ENCODE measurements at places on chromosomes 7 and 10. TPM values are rescaled to one million over a fixed set of nuclear protein-coding genes. Genes with fewer than 3 reads are reported as not detected.

Gene IQUB
- total RNA-seq = not detected

Gene FAM237B
- not detected for total RNA-seq

Gene SPDYE1
- total RNA-seq = 0.11 TPM

Gene KCNMA1
- total RNA-seq = 0.54 TPM

Gene ZNF33A
- total RNA-seq = 42.7 TPM

Gene KIF11
- 53.7 TPM for total RNA-seq

Gene LIPF
- total RNA-seq = not detected
